Activated CD8-positive, alpha-beta memory T cell treated with anti-CD3 and anti-CD28 coated beads for 24 hours (primary cell): ENCODE measurements at places on chromosomes 11 and 22.

DNA sequence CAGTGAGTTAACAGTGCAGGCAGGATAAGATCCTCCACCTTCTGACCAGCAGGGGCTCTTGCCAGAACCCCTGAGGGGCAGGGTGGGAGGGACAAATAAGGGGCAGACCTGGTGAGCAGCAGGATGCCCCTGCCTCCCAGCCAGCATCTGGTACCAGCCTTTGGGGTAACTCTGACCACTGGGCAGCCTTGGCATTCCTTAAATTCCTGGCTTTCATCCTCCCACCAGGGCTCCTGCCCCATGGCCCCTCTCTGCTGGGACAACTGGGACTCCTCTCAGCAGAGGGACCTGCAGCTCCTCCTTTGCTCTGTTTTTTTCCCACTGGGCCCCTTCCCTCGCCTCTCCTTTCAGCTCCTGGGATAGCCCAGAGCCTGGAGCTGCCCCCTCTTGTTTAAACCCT is 98.0 kb upstream of the CD82 start:
- no peak for DNase-seq

- DNase-seq: no peak
Observed at GRCh38 chr11:11533751-11534150, 88.1 kb downstream of the GALNT18 start.

- DNase-seq: no peak
Observed at GRCh38 chr11:128416976-128417375, 170.4 kb downstream of the ETS1 start.

- no peak for DNase-seq
Observed at GRCh38 chr11:79062814-79063762, 377.7 kb downstream of the TENM4 start.

DNA sequence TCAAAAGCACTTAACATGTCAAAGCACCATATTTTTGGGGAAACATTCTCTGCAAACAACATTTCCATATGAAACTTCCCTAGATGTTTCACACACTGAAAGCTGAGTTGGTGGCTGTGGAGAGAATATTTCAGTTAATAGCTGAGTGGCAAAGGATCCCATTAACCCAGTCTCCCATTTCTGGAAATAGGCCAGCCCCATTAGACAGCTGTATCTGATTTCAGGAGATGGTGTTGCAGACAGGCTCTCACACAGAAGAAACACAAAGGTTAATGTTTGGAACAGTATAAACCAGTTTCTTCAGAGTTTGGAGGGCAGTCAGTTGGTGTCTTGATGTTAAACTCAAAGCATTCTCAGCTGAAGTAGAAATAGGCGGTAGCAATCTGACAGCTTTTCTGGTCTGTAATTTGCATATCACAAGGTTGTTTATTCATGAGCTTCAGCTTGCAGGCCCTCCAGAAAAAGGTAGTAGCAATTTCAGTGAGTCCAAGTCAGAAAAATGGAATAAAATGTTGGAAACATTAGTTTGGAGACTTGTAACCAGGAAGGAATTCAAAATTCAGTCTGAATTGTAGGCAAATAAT is 15.5 kb upstream of the ZBTB44 start:
- no peak for DNase-seq

DNA sequence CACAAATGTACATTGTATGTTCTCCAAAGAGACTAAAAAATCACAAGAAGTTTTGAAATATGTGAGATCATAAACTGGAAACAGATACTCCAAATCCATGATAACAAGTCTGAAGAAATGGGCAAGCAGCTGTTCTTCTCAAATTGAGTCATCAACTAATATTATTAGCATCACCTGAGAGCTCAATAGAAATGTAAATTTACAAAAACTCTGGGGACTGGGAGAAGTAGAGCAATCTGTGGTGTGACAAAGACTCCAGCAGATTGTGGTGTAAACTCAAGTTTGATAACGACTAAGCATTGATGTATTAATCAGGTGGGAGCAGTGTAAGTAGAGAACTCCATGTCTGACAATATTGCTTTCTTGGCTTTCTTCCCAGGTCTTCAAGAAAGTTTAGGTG is 53.2 kb downstream of the GLYATL1 start:
- DNase-seq: no peak

DNA sequence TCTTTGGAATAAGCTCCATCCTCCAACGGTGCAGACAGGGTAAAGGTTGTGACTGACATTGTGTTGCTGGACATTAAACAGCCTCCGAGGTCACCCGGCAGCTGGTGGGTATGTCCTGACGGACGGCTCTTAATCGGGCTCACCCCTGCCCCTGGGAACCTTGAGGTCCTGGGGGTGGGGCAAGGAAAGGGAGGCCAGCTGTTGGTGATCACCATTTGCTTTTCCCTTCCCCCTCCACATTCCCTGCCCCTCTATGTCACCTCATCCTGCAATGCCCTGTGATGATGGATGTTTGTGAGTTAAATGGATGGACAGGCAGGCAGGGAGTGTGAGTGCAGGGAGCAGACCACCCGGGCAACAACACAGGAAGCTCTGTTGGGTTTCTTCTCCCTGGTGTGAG is 26.3 kb downstream of the APLNR start:
- DNase-seq: no peak

DNA sequence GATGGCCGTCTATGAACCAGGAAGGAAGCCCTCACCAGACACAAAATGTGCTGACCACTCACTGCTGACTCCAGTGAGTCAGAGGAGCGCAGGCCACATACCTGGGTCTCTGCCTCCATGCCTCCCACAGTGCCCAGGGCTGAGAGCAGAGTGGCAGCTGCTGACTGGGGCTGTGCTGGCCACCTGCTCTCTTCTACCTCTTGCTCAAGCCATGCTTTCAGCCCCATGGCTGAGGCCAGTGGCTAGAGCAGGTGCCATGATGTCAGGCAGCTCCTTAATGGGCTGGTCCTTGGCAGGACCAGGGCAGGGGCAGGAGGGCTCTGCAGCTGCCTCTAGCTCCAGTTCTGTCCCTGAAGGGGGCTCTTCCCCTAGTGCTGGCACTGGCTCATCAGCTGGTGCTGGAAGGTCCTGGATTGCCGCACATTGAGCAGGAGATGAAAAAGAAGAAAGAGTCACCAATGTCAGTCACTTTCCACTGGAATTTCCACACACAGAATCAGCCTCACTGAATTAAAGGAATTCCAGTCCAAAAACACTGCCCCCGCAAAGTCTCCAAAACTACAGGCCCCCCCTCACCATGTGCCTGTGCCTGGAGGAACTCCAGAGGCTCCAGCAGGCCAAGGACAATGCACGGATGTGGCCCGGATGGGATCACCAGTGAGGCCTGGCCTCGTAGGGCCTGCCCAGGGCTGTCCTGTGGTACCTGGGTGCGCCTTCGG is 86.4 kb downstream of the GGTLC2 start:
- DNase-seq: no peak

GRCh38 chr11:121645596-121645995 is 192.8 kb upstream of the SORL1-AS1 start:
- DNase-seq: no peak

GRCh38 chr11:94746721-94747120 is 21.4 kb upstream of the AMOTL1 start:
- no peak for DNase-seq
